ENCODE measurements at places on chromosomes 2 and 18.

DNA sequence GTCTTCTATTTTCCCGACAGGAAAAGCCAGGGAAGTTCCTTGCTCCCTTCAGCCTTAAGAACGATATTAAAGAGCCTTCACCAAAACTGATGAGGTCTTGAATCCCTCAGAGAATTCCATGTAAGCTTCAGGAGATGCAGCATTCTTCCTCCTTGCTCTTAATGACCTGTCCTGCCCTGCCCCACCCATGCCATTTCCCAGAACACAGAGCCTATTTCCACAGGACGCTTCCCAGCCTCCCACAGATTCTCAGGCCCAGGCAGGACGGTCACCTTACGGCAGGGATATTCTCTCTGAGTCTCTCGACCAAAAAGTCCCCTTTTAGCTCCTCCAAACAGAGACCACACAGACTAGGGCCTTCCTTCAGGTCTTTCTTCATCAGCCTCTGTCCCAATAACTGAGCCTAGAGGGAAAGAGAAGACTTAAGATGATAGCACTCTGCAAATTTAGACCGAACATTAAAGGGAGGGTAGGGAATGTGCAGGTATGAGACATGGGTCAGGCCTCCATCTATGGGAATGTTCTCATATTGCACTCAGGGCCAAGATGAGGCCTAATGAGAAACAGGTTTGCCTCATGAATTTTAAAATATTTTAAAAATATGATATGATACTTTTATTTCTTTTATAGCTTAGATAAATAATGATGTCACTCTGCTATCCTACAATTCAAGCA, 62.1 kb downstream of the COBLL1 start:
- DNase-seq, result no peak

- no peak for DNase-seq
These were observed 28.7 kb upstream of the ZEB2 start for GRCh38 chr2:144548532-144549191.

GRCh38 chr2:127205218-127206125, 14.6 kb downstream of the CYP27C1 start:
- DNase-seq, result no peak

GRCh38 chr2:38182492-38183003, 106.6 kb upstream of the CYP1B1 start:
- DNase-seq, result no peak

DNA sequence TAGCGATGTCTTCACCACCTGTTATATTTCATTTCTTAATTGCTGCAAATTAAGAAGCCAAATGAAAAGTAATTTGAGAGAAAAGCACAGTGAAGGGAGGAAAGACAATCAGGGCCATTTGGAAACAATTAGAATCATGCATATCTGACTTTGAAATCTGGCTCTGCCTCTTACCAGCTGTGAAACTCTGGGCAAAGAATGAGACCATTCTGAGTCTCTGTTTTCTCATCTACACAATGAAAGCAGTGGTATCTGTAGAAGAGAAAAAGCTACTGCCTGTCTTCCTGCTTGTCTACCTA, 334.5 kb upstream of the CYRIA start:
- DNase-seq, result no peak

- no peak for DNase-seq
These were observed 25.4 kb upstream of the ST3GAL5 start for GRCh38 chr2:85913884-85914881.

- DNase-seq, result no peak
These were observed 333.3 kb downstream of the SLC8A1 start for GRCh38 chr2:40118622-40119021.

DNA sequence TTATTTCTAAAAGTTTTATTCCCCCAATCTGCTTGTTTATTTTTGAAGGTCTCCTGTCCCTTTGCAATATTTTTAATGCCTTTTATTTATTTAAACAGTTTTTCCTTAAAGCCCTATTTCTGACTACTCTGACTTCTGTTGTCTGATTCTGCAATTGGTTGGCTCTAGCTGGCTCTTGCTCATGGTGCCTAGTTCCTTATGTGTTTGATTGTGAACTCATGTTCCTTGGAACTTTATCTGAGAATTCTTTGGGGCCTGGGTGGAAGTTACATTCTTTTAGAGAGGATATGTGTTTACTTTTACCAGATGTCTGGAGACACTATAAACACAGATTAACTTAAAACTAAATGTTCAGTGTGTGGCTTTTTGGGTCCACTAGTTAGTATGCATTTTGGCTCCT, 175.9 kb downstream of the DYSF start:
- DNase-seq, result no peak

DNA sequence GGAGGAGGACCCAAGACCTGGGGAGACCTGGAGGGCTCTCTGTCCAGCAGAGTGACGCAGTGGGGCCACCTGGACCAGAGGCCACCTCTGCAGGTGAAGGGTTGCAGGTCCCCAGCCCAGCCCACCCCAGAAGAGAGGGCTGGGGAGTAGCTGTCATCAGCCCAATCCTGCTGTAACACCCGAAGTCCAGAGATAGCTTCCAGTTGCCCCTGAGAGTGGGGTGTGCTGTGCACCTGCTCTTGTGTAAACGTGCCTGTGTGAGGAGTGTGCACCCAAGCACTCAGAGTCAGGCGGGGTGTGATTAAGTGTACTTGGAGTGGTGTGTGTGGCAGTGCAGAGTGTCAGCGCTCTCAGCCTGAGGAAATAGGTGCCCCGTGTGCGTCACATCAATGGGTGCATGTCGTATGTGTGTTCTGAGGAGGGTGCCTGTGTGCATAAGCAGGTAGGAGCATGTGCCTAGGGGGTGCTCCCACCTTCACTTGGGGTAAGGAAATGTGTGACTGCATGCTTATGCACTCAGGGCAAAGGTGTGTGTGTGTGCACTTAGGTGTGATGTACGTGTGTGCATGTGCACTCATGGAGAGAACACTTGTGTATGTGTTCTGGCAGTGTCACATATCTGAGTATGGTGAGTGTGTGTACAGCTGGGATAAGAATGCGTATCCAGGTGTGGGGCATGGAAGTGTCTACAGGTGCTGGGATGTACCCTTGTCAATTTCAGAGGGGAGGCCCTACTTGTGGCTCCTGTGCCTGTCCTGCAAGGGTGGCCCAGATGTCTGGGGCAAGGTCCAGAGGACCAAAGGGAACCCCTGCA, 672 bp downstream of the ATP6V1B1 start:
- DNase-seq, result peak; percentile 14

DNA sequence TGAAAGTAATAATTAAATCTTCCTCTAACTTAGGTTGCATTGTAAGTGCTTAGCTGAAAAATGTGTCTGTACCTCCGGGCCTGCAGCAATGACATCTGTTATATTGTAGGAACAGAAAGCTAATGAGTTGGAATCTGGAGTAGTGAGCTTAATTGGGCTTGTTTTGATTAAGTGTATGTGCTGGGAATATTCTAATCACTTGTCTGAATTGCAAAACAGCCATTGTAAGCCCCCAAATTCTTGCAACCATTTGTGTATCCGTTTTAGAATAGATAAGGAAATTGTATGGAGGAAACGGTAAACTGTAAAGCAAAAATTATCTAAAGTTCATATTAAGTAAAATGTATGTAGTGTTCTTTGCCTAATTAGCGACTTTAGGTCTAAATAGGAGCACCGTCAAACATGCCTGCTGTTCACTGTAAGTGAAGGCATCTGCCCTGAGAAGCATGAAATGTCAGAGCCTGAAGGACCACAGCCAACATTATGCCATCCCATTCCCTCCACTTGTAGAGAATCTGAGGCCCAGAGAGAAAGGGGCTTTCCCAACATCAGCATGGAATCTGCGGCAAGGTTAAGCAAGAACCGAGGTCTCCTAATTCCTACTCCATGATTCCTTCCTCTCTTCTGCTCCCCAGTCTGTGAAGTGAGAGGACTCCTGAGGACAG, 466.4 kb downstream of the TDRD15 start:
- no peak for DNase-seq

GRCh38 chr2:31401580-31401979, 13.0 kb downstream of the XDH start:
- DNase-seq, result no peak

DNA sequence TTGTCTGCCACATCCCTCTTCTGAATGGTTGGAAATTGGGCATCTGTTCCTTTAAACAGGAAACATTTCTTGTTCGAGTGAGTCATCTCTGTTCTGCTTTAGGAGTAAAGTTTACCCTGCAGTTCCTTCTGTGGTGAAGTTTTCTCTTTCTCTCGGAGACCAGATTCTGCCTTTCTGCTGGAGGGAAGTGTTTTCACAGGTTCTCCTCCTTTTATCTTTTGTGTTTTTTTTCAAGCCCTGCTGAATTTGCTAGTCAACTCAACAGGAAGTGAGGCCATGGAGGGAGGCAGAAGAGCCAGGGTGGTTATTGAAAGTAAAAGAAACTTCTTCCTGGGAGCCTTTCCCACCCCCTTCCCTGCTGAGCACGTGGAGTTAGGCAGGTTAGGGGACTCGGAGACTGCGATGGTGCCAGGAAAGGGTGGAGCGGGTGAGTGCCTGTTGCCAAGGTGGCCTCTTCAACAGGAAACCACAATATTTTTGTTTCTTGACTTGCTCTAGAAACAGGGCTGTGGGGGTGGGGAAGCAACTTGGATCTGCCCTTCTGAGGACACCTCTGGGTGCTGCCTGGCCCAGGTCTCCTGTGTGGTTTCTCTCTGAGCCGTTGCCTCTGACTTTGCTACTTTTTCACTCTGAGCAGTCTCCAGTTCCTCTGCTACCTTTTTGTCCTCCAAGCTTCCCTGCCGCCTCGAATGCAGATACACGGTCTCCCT, 2.2 kb upstream of the CASP8 start:
- peak; percentile 91 for DNase-seq

- DNase-seq, result no peak
These were observed 31.3 kb upstream of the TOGARAM2 start for GRCh38 chr2:28949617-28950305.

Measured in stimulated activated CD8-positive, alpha-beta memory T cell treated with anti-CD3 and anti-CD28 coated beads, Interleukin-4, amount 100 ng/mL, for 48 hours (primary cell).